ENCODE measurements at places on chromosomes 2 and 18.

DNA sequence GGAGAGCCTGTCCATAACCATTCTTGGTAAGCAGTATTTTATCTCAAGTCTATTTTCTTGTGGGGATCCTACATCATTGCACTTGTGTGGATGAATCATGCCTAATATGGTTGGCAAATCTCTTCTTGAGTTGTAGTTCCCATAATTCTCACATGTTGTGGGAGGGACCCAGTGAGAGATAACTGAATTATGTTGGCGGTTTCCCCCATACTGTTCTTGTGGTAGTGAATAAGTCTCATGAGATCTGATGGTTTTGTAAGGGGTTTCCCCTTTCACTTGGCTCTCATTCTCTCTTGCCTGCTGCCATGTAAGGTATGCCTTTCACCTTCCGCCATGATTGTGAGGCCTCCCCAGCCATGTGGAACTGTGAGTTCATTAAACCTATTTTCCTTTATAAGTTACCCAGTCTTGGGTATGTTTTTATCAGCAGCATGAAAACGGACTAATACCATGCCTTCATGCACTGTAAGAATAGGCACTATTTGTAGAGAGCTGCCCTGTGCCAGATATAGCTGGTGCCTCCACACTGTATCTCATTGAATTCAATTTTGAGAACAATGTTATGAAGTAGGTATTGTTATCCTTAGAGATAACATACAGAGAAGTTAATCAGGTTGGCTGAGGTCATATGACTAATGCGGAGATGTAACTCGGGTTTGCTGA lies 148.3 kb downstream of the PLCL1 start:
- no peak for DNase-seq

- peak; percentile 54 for DNase-seq
Observed at GRCh38 chr2:54106631-54107454, 8.6 kb upstream of the ACYP2 start.

DNA sequence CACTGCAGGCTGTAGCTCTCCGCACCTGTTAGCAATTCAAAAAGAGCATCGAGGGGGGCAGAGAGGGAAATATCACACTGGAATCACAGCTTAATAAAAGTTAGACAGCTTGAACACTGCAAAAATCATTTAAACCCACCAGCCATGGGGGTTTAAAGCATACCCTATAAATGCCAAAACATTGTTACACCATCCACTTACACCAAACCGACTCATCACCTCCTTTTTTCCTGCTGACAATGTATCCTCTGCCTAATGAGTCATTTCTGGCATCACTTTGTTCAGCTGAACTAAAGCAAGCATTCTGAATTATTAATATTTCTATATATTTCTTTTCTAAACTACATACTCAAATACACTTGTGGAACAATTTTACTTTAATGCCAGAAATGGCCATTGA lies 21.6 kb downstream of the MC4R start:
- DNase-seq, result no peak

DNA sequence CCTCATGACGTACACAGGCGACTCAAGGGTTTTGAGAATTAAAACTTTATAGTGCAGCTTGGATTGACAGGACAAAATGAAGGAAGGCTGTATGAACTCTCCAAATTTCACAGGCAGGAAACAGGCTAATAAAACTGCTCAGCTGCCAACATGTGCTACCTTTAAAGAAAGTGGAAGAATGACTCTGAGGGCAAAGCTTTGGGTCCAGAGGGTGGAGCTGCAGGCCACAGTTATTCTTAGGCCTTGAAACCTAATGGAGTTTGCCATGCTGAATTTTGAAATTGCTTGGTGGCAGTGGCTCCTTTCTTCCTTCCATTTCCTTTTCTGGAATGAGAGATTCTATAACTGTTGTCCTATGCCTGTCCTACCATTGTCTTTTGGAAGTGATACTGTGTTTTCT lies 34.8 kb downstream of the HAT1 start:
- DNase-seq, result peak; percentile 6

DNA sequence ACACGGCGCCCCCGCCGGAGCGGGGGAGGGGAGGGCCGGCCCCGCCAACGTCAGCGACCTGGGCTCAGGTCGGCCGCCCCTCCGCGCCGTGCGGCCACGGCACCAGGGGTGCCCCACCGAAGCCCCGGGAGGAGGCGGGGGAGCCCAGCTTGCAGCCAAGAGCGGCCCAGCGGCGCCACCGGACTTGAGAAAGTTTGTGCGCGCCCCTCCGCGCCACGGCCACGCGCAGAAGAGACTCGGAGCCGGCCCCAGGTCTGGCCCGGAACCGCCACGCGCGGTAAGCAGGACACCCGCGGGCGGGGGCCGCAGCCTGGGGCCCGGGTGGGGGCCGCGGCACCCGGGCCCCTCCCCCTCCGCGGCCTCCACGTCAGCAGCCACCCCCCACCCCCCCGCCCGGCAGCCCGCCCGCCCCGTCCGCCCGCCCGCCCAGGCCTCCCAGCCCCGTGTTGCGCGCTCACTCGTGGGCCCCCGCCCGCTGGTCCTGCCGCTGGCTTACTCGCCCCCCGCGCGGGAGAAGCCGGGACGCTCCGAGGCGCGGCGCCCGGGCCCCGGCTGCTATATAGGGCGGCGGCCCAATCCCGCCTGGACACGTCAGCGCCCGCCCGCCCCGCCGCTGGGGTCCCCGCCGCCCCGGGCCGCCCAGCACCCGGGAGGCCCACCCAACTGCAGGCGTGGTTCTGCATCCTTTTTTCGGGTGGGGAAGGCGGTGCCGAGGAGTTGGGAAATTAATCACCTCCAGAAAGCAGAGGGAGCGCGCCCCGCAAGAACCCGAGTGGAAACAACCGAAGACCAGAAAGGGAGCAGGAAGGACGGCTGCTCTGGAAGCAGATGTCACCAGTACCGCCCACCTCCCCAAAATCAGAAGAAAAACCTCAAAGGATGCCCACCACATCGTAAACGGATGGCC lies 42.9 kb downstream of the HDLBP start:
- DNase-seq, result peak; percentile 90

- peak; percentile 41 for DNase-seq
Observed at GRCh38 chr2:101265893-101266499, 13.3 kb downstream of the CNOT11 start.

DNA sequence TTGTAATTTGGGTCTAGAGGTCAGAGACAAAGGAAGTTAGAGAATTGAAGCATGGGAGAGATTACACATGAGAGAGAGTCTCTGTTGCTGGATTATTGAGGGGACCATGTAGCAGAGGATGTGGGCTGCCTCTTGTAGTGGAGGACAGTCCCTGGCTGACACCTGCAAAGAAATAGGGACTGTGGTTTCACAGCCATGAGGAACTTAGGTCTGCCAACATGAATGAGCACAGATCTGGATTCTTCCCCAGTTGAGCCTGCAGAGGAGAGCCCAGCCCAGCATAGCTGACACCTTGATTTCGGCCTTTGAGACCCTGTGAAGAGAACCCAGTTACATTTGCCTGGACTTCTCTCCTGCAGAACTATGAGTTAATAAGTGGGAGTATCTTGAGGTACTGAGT lies 179.5 kb upstream of the TWIST2 start:
- no peak for DNase-seq

- DNase-seq, result no peak
Observed at GRCh38 chr2:107760620-107761364, 65.9 kb upstream of the RGPD4 start.

DNA sequence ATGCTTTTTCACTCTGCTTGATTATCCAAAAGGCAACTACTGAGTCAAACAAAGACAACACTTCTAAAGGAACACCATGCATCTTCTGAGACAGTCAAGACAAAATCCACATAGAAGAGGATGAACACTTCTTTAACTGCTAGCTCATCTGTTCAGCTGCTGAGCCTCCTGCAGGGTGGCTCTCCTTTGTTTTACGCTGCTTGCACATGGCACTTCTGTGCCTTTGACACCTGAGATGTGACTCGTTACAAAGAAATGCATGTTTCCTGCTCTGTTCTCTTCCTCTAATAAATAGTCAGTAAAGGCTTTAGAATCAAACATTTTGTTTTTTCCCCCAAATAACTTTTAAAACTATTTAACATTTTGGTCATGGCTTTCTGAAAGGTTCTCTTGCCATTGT lies 1129.4 kb downstream of the TDRD15 start:
- DNase-seq, result no peak

DNA sequence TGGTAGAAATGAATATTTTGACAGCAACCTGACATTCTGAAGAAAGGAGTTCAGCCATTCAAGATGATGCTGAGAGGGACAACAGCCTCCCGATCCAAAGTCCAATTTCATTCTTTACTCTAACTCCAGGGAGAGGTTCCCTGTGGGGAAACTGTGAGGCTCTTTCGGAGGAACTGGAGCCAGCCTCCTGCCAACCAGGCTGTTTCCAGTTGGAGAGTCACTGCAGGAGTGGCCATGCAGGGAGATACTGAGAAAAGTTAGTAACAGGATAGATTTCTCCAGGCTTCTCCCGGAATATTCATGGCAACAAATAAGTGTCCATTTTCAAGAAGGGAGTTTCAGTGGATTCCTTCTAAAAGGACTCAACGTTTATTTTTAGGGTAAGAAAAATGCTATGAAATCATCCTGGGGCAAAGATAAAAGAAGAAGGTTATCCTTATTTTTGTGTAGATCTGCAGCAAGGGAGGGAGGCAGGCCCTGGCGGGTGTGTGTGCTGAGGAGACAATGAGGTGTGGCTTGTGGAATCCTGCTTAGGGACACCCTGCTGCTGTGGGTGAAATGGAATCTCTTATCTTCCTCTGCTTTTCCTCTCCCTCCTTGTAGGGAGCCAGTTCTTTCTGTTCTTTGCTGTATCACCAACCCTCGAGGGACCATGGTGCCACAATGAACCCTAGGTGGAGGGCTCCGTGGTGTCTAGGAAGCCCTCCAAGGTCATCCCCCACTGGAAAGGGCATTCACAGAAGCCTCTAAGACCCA lies 18.1 kb downstream of the KLHL14 start:
- peak; percentile 48 for DNase-seq

Data from H7 (cell line).